Hepatocyte (in vitro differentiated cells): ENCODE measurements at places on chromosomes 12 and 14.

- H3K36me3 ChIP-seq: no peaks in the 10 kb centered on the region
- DNase-seq: no peak
- H3K27me3 ChIP-seq: no peaks in the 10 kb centered on the region
- H3K4me1 ChIP-seq: no peaks in the 10 kb centered on the region
Observed at GRCh38 chr12:48933664-48934311, 8.5 kb upstream of the FKBP11 start.

GRCh38 chr12:127422935-127423566 is 843.9 kb upstream of the TMEM132C start:
- no peaks in the 10 kb centered on the region for H3K27me3 ChIP-seq
- no peak for DNase-seq
- no peak overlapping the region for H3K27ac ChIP-seq
- no peak overlapping the region for H3K4me3 ChIP-seq
- no peaks in the 10 kb centered on the region for H3K36me3 ChIP-seq

DNA sequence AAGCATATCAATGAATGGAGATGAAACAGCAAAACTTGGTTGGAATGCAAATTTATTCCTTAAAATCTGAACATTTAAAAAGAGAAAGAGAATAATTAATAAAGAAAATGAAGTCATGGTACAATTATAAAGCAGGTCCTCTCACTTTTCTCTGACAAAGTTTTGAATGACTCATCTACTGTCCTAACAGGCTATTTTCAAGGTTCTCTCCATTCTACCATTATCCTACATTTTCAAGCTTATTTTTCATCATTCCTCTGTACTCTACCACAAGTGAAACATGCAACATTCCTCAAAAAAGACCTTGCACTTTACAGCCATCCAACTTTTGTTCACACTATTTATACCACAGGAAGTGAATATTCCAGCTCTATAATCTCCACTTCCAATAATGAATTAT is 36.9 kb upstream of the AP4S1 start:
- peaks cover 3% of the 10 kb centered on the region for H3K4me1 ChIP-seq
- no peak overlapping the region for H3K27ac ChIP-seq
- no peak for DNase-seq
- H3K27me3 ChIP-seq: no peaks in the 10 kb centered on the region
- no peak overlapping the region for H3K4me3 ChIP-seq
- H3K36me3 ChIP-seq: no peaks in the 10 kb centered on the region

GRCh38 chr12:52534482-52534881 is 14.3 kb upstream of the KRT5 start:
- H3K36me3 ChIP-seq: no peaks in the 10 kb centered on the region
- peaks cover 13% of the 10 kb centered on the region for H3K4me1 ChIP-seq
- H3K4me3 ChIP-seq: no peak overlapping the region
- no peak overlapping the region for H3K27ac ChIP-seq
- no peaks in the 10 kb centered on the region for H3K27me3 ChIP-seq
- DNase-seq: no peak
